ENCODE measurements at places on chromosomes 2 and 18. TPM values are rescaled to one million over a fixed set of nuclear protein-coding genes. Genes with fewer than 3 reads are reported as not detected.

SUPT7L gene
- total RNA-seq = 21.6 TPM

TMEM198 gene
- total RNA-seq = 11.1 TPM

TUBA4B gene
- not detected for total RNA-seq

NXPH2 gene
- 17.2 TPM for total RNA-seq

FAM228A gene
- total RNA-seq = 3.7 TPM

RGPD6 gene
- total RNA-seq = 82.9 TPM

MAB21L4 gene
- total RNA-seq = not detected

TGFA gene
- total RNA-seq = 3.7 TPM

VSNL1 gene
- 17.5 TPM for total RNA-seq

NMUR1 gene
- total RNA-seq = under 0.01 TPM

SERPINB5 gene
- 0.49 TPM for total RNA-seq

CNDP1 gene
- 0.49 TPM for total RNA-seq

CD207 gene
- total RNA-seq = not detected

RALB gene
- total RNA-seq = 31.0 TPM

SNORC gene
- 0.74 TPM for total RNA-seq

CDH2 gene
- 150 TPM for total RNA-seq

OR6B2 gene
- not detected for total RNA-seq

COL4A4 gene
- total RNA-seq = 0.74 TPM

METTL8 gene
- 15.5 TPM for total RNA-seq

CD8A gene
- 2.0 TPM for total RNA-seq

POTEI gene
- total RNA-seq = under 0.01 TPM
